Umbilical cord (tissue), 2 donors: ENCODE measurements at places on chromosomes 12 and 14. TPM values are rescaled to one million over a fixed set of nuclear protein-coding genes. Genes with fewer than 3 reads are reported as not detected.

DNA sequence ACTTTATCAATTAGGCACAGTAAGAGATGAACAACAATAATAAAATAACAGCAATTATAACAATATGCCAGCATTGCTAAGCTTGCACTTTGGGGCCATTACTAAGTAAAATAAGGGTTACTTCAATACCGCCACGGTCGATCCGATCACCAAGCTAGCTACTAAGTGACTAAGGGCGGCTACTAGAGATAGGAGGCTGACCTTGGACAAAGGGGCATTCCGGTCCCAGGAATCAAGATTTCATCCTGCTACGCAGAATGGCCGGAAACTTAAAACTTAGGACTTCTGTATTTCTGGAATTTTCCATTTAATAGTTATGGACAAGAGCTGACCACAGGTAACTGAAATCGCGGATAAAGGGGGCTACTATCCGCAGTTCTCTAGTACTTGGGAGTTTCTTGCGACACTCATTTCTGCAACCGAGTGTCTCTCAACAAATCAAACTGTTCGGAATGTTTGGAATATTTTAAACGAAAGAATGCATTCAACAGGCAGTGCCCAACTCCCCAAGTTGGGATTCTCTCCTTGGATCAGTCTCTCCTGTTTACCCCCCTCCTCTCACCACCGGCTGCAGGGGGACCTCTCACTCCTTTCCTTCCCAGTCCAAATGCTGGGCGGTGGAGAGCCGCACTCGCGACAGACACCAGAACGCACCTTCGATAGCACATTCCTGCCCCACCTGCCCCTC lies 650 bp downstream of the HEBP1 start:
- DNase-seq: no peak

- DNase-seq: no peak
These were observed 483.7 kb downstream of the FLRT2 start for GRCh38 chr14:86013641-86014040.

DNA sequence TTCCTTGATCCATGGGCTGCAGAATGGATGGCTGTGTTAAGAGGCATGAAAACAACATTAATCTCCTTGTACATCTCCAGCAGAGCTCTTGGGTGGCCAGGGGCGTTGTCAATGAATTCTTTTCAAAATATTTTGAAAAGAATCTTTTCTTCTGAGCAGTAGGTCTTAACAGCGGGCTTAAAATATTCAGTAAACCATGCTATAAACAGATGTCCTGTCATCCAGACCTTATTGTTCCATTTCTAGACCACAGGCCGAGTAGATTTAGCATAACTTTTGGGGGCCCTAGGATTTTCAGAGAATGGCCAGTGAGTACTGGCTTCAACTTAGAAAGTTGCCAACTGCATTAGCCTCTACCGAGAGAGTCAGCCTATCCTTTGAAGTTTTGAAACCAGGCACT lies 130.2 kb downstream of the RAD51B start:
- no peak for DNase-seq

GRCh38 chr12:90999527-90999926 lies 5.2 kb downstream of the EPYC start:
- no peak for DNase-seq

DNA sequence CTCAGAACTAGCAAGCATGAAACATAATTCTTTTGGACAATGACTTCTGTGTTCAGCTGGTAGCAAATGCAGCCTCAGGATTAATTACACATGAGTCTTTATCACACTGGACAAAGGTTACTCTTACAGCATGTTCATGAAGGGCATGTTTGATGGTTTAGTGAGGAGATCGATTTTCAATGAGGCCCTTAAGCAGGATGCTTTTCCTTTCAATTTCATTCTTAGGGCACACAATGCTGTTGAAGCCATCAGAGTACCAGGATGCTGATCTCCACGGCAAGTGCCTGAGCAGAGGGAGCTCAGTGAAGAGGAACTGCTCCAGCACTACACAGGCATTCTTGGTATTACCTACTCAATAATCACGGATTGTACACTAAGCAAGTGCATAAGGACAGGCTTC lies 542.0 kb downstream of the SNAPC1 start:
- no peak for DNase-seq

Gene SCN8A
- 6.0 TPM for total RNA-seq

DNA sequence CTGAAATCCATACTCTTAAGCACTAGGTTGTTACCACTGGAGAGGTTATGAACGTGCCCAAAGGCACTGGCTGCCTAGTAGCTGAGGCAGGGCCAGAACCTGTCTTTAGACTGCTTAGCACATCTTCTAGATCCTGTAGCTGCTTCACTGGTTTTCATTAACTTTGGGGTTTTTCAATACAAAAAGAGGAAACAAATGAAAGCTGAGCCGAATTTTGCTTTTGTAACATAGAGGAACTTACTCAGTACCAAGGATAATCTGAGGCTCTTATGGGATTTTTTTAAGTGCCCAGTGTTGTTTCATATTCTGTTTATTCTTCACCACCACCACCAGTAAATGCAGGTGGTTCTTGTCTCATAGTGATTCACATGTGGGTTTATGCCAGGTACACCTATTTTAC lies 396.1 kb downstream of the RAD51B start:
- no peak for DNase-seq

Gene ANO2
- 8.7 TPM for total RNA-seq

DNA sequence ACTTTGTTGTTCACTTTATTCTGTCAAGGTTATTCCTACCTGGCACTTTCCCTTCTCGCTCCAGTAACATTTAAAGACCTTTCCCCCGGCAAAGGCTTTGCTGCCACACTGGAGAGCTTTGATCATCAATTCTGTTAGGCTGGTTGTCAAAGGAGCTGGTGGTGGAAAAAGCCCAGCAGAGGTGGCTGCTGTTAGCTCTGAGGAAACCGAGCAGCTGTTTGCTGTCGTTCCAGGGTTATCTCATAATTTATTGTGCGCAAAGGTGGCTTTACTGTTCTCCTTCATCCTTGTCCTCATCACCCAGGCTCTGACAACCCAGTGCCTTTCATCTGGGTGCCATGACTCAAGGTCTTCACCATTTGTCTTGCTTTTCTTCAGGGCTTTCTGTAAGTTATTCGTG lies 38.2 kb upstream of the CRADD start:
- peak; percentile 35 for DNase-seq

DNA sequence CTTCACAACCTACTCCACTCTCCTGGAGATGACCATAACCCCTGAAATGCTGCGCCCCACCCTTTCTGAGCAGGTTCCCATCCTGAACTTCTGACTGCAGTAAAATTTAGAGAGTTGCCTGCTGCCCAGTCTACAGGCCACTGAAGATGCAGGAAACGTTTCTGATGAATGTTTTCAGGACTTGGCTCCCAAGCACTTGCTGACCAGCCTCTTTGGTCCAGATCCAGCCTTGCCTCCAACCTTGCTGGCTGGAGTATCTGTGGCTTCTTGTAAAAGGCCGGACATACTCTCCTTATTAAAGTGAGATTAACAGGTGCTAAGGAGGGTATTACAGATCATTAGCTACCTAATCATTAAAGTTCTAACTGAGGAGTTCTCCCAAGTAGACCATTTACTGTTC lies 70.3 kb upstream of the STXBP6 start:
- no peak for DNase-seq

Gene LIN52
- 17.1 TPM for total RNA-seq

Gene GNPTAB
- total RNA-seq: 46.0 TPM

DNA sequence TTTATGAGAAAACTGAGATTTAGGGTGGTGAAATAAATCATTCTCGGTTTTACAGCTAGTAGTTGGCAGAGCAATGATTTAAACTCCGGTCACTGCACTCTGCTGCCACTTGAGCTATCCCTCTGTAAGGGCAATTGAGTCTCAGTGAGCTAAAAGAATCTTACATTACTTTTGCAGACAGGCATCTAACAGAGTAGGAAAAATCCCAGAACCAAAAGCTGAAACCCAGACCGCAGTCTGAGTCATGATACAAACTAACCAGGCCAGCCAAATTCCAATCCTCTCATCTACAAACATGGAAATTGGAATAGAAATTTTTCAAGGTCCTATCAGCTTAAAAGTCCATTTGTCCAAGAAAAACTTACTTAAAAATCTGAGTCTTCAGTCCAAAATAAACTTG lies 73.7 kb downstream of the ANKS1B start:
- peak; percentile 95 for DNase-seq

DNA sequence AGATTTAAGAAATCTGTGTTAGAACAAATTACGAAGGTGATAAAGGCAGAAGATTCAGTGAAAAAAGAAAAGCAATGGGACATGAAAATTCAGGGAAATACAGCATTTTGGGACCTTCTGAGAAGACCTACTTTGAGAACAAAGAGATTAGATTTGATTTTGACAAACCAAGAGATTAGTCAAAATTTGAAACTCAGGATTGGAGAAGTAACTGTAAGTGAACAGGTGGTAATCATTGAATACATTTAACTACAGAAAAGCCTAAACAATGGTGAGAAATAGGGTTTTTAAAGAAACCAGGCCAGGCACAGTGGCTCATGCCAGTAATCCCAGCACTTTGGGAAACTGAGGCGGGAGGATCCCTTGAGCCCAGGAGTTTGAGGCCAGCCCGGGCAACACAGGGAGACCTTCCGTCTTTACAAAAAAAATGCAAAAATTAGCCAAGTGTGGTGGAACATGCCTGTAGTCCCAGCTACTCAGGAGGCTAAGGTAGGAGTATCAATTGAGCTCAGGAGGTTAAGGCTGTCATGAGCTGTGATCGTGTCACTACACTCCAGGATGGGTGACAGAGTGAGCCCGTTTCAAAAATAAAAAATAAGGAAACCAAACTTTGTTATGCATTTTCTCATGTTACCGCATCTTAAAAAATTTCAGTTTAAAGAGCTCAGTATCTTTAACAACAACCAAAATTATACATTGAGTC lies 8.9 kb upstream of the SAV1 start:
- no peak for DNase-seq

GRCh38 chr12:32536000-32536345 lies 136.6 kb downstream of the FGD4 start:
- no peak for DNase-seq

Gene PPP1R1A
- total RNA-seq: 2.9 TPM

DNA sequence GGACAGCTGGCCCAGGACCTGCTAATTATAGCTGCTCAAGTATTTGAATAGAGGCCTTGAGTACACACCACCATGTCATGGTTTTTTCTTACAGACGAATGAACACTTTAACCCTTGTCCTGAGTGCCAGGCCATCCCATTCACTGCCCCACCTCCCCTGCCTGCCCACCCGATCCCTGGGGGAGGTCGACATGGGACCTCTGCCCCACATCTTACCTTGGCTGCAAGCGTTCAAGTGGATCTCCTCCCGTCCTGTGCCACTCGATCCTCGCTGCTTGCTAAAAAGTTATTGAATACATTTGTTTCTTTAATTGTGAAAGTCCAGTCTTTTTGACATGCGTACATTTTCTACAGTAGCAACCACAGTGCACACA lies 10.3 kb downstream of the RTL1 start:
- no peak for DNase-seq
